ENCODE measurements at places on chromosomes 5 and 9. TPM values are rescaled to one million over a fixed set of nuclear protein-coding genes. Genes with fewer than 3 reads are reported as not detected.

STKLD1 gene
- 3.9 TPM for total RNA-seq

SH3GL2 gene
- 7.6 TPM for total RNA-seq

ENG gene
- total RNA-seq: 1.6 TPM

ENTPD8 gene
- total RNA-seq: 3.5 TPM

CLINT1 gene
- 81.8 TPM for total RNA-seq

SLC4A9 gene
- total RNA-seq: not detected

TUSC1 gene
- 3.4 TPM for total RNA-seq

- H3K4me3 ChIP-seq: no peak overlapping the region
- H3K4me1 ChIP-seq: no peaks in the 10 kb centered on the region
- no peak for DNase-seq
- no peaks in the 10 kb centered on the region for H3K27me3 ChIP-seq
- no peak overlapping the region for H3K27ac ChIP-seq
These were observed 1187.1 kb downstream of the CDH9 start for GRCh38 chr5:25851301-25851700.

- H3K27ac ChIP-seq: no peak overlapping the region
- DNase-seq: no peak
- no peaks in the 10 kb centered on the region for H3K4me1 ChIP-seq
- H3K36me3 ChIP-seq: no peaks in the 10 kb centered on the region
- no peak overlapping the region for H3K4me3 ChIP-seq
- H3K27me3 ChIP-seq: no peaks in the 10 kb centered on the region
These were observed 79.1 kb downstream of the UGCG start for GRCh38 chr9:111975709-111976108.

DNA sequence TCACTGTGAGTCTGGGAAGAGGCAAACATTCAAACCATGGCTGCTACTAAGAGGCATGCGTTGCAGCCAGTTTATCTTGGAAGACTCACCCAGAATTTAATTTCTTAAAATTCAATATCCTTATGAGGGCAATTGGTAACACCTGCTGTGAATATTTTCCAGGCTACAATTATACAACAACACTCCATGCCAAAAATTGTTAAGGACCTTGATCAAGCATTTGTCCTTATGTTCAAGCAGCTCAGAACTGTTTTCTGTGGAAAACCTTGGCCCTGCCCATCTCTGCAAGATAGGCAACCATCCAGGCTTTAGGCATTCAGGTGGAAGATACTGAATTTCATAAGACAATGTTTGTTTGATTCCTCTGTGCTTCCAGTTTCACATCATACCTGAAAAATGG lies 327.8 kb downstream of the FBXL7 start:
- no peaks in the 10 kb centered on the region for H3K27me3 ChIP-seq
- no peak overlapping the region for H3K4me3 ChIP-seq
- H3K27ac ChIP-seq: no peak overlapping the region
- no peaks in the 10 kb centered on the region for H3K4me1 ChIP-seq
- H3K36me3 ChIP-seq: no peaks in the 10 kb centered on the region
- no peak for DNase-seq

- H3K4me3 ChIP-seq: no peak overlapping the region
- H3K4me1 ChIP-seq: peaks cover 15% of the 10 kb centered on the region
- DNase-seq: no peak
- H3K36me3 ChIP-seq: no peaks in the 10 kb centered on the region
- H3K27ac ChIP-seq: no peak overlapping the region
- H3K27me3 ChIP-seq: peaks cover 30% of the 10 kb centered on the region
These were observed 369.6 kb downstream of the IRX2 start for GRCh38 chr5:2381861-2382260.

DNA sequence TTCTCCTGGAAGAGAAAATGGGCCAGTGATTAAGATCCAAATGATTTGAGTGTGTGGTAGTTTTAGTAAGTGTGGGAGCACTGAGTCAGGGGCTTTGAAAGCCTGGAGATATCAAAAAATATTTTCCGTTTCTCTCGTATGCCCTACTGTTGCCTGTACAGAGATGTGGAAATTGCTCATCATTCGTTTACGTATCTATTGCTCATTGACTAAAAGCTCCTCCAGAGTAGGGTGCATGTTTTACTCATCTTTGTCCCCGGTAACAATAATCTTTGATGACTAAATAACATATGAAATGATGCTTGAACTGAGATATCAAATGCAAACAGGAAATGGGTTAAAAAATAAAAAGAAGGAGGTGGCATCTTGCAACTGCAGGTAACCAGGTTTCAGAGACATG lies 114.2 kb upstream of the FST start:
- no peaks in the 10 kb centered on the region for H3K36me3 ChIP-seq
- H3K27ac ChIP-seq: no peak overlapping the region
- no peaks in the 10 kb centered on the region for H3K27me3 ChIP-seq
- H3K4me1 ChIP-seq: no peaks in the 10 kb centered on the region

DNA sequence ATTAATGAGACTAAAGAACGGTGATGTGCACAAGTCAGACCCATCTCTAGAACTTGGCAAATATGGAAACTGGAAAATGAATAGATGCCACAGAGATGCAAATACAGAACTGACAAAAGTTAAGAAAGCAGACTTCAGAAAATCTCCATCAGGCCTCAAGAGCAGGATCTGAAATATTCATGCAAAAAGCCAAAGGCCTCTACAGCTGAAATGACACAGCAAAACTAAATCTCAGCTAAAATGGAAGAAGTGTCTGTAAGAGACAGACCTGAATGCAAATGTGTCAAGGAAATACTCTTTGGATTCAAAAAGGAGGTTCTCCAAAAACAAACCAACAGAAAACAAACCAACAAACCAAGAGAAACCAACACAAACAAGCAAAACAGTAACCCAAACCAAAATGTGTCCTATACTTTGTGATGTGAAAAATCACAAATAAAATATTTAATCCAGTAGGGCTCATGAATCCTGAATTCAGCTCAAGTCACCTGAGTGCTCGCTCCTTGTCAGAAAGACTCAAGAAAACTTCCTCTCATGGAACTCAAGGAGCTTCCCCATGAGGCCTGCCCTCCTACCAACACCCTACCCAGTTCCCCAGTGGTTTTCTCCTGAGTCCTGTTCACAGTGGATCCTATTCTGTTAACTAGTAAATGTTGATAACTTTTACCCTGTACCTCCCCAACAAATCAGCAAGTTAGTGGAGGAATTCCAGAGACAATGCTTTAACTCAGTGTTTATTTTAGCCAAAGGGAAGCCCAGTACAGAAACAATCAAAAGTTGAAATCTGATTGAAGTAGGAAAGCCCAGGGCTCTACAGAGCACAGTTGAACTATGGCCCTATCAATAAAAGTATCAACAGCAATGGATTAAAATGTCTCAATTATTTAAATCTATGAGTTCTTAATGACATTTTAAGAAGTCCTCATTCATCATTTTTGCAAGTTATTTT lies 14.6 kb downstream of the MRPS27 start:
- no peak for DNase-seq
- peaks cover 30% of the 10 kb centered on the region for H3K4me1 ChIP-seq
- H3K27me3 ChIP-seq: no peaks in the 10 kb centered on the region
- H3K36me3 ChIP-seq: peaks cover 25% of the 10 kb centered on the region
- H3K27ac ChIP-seq: peak overlapping the region; percentile 73

GRCh38 chr5:148899993-148900392 lies 73.6 kb downstream of the ADRB2 start:
- H3K4me1 ChIP-seq: no peaks in the 10 kb centered on the region
- no peak overlapping the region for H3K27ac ChIP-seq
- peaks cover under 1% of the 10 kb centered on the region for H3K27me3 ChIP-seq
- DNase-seq: no peak
- H3K4me3 ChIP-seq: no peak overlapping the region

GRCh38 chr5:179852993-179853547 lies 5.5 kb downstream of the MRNIP start:
- peaks cover 12% of the 10 kb centered on the region for H3K36me3 ChIP-seq
- no peak for DNase-seq
- no peak overlapping the region for H3K27ac ChIP-seq
- H3K4me1 ChIP-seq: peaks cover 8% of the 10 kb centered on the region

GRCh38 chr5:89211836-89212235 lies 328.9 kb upstream of the MEF2C start:
- H3K4me3 ChIP-seq: no peak overlapping the region
- DNase-seq: no peak
- H3K36me3 ChIP-seq: no peaks in the 10 kb centered on the region
- H3K27ac ChIP-seq: no peak overlapping the region
- peaks cover 8% of the 10 kb centered on the region for H3K4me1 ChIP-seq
- no peaks in the 10 kb centered on the region for H3K27me3 ChIP-seq

GRCh38 chr9:2024888-2025782 lies 10.0 kb downstream of the SMARCA2 start:
- peaks cover 53% of the 10 kb centered on the region for H3K4me1 ChIP-seq
- peaks cover 14% of the 10 kb centered on the region for H3K36me3 ChIP-seq
- peak overlapping the region; percentile 55 for H3K27ac ChIP-seq
- H3K4me3 ChIP-seq: peak overlapping the region; percentile 50
- no peak for DNase-seq

DNA sequence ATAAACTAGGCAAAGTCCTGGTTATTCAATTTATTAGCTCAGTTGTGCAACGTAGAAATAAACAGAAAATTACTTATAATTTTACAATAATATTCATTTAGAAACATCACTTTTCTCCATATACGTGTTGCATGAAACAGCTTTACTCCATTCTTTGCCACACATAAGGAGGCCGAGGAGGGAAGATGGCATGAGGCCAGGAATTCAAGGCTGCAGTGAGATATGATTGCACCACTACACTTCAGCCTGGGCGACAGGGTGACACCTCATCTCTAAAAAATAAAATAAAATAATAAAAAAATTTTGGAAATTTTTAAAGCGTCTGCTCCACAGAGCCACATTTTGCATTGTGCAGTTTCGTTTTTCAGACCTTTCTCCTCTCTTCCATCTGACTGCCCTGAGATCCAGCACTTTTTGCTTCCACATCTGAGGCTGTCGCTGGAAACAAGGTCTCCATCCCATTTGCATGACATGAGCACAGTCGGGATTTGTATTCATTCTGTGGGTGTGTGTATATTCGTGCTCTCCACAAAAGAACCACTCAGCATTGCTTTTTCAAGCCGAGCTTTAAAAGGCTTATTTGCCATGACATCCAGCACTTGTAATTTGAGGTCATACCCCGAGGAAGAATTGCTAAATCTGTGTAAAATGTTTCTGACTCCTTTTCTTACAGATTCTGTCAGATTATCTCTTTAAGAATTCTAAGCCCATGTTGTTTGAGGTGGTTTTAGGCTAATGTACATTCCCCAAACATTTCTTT lies 98.6 kb upstream of the MSX2 start:
- DNase-seq: no peak
- H3K4me1 ChIP-seq: peaks cover 43% of the 10 kb centered on the region
- peak overlapping the region; percentile 70 for H3K4me3 ChIP-seq
- peaks cover 4% of the 10 kb centered on the region for H3K27me3 ChIP-seq
- peak overlapping the region; percentile 19 for H3K27ac ChIP-seq

GRCh38 chr5:143862271-143862670 lies 50.3 kb downstream of the HMHB1 start:
- peaks cover 39% of the 10 kb centered on the region for H3K4me1 ChIP-seq
- no peak for DNase-seq
- no peak overlapping the region for H3K27ac ChIP-seq
- H3K4me3 ChIP-seq: no peak overlapping the region
- H3K27me3 ChIP-seq: no peaks in the 10 kb centered on the region

DNA sequence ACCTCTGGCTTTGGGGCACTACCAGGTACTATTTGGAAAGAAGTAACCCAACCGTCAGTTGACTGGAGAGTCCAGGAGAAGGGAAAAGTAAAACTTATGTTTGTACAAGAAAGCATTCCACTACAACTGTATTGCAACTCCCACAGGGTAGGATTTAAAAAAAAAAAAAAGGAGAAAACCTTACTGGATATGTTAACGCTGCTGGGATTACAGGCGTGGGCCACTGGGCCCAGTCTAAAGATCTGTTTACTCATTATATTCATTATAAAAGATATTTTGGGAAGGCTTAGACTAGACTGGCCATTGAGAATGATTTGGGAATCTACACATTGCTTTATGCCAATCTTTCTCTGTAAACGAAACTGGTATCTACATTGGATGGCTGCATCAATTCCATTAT lies 86.6 kb downstream of the USP20 start:
- H3K36me3 ChIP-seq: peaks cover 11% of the 10 kb centered on the region
- no peak overlapping the region for H3K4me3 ChIP-seq
- H3K4me1 ChIP-seq: no peaks in the 10 kb centered on the region
- no peak overlapping the region for H3K27ac ChIP-seq

GRCh38 chr9:30103647-30104394 lies 2280.6 kb upstream of the ACO1 start:
- DNase-seq: no peak
- no peak overlapping the region for H3K4me3 ChIP-seq
- no peaks in the 10 kb centered on the region for H3K36me3 ChIP-seq
- no peaks in the 10 kb centered on the region for H3K27me3 ChIP-seq

GRCh38 chr5:122779451-122779850 lies 4.6 kb downstream of the SNX2 start:
- H3K36me3 ChIP-seq: peaks cover 11% of the 10 kb centered on the region
- DNase-seq: no peak
- H3K4me3 ChIP-seq: peak overlapping the region; percentile 4
- H3K27ac ChIP-seq: no peak overlapping the region
- no peaks in the 10 kb centered on the region for H3K27me3 ChIP-seq

- H3K4me1 ChIP-seq: peaks cover 14% of the 10 kb centered on the region
- peaks cover 6% of the 10 kb centered on the region for H3K27me3 ChIP-seq
- peaks cover 3% of the 10 kb centered on the region for H3K36me3 ChIP-seq
- no peak for DNase-seq
These were observed 53.3 kb downstream of the NREP start for GRCh38 chr5:111703662-111704061.

DNA sequence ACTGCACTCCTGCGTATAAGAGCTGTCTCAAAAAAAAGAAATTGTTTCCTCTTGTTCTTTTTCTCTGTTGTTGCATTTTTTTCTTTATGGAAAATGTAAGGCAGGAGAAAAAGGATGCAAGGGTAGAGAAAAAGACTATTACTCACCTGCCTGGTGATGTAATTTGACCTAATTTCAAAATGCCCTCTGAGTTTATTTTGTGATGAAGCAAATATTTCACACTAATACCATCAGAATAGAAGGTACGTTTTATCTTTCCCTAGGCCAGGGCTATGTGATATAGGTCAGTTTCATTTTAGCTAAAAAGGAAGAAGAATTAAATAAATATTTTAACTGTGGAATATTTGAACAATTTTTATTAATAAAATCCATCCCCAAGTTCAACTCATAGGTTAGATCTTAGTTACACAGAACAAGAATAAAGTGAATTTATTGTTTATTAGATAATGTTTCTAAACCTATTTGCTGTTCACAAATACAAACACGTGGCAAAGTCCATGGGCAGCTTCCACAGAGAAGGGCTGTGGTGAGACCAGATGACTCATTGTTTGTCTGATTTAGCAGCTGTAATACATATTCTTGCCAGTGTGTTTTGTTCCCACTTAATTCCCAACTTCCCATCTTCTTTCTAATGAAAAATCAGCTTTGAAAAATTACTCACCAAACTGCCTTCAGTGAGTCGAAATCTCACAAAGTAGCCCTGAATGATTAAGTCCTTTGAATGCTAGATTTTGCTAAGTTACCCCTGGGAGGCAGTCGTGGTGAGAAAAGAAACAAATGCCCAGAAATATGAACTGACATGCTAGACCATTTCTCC lies 52.8 kb upstream of the CCDC112 start:
- peak overlapping the region; percentile 32 for H3K27ac ChIP-seq
- H3K4me1 ChIP-seq: no peaks in the 10 kb centered on the region
- H3K27me3 ChIP-seq: no peaks in the 10 kb centered on the region
- DNase-seq: no peak
- no peak overlapping the region for H3K4me3 ChIP-seq

GRCh38 chr5:17839848-17840247 lies 205.6 kb downstream of the TAF11L14 start:
- H3K27me3 ChIP-seq: no peaks in the 10 kb centered on the region
- no peaks in the 10 kb centered on the region for H3K4me1 ChIP-seq
- H3K27ac ChIP-seq: no peak overlapping the region
- H3K4me3 ChIP-seq: no peak overlapping the region
- no peaks in the 10 kb centered on the region for H3K36me3 ChIP-seq
- no peak for DNase-seq
